ENCODE measurements at places on chromosomes 16 and 17.
A peak's percentile ranks its signal among the peaks of the same experiment; 100 is the strongest.

GRCh38 chr17:18959845-18960240 lies 7.9 kb downstream of the SLC5A10 start:
- DNase-seq: no peak

DNA sequence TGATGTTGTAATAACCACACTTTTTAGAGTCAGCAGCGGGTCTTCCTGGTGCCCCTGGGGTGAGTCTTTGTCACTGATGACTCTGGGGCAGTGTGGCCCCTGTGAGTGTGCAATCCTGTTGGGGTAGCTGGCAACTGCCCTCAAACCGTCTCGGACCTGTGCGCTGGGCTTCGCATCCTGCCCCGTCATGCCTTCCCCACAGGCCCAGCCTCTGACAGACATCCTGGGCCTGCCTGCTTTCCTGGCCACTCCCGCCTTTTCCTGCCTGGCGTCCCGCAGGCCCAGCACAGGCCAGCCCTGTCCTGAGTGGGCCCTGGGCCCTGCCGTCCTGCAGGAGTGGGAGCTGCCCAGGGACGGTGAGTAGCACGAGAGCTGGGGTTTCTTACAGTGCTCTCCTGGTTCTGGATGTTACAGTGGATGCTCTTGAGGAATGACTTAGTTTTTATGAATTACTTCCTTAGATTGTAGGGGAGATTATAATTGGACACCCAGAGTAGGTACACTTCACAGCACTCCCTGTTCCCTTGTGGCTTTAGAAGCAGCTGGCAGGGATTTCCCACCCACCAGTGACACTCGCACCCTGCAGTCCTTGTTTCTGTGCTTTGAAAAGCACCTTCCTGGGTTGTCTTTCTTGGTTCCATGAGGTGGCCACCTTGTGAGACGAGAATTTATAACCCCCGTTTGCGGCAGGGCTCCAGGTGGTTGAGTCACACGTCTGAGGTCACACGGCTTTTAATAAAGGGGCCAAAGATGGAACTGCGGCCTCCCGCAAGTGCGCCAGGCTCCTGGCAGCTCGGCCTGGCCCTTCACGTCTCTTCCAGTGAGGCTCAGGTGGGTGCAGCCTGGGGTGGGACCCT lies 50.0 kb upstream of the CAPN15 start:
- DNase-seq: no peak

GRCh38 chr17:60577147-60577915 lies 22.7 kb upstream of the PPM1D start:
- DNase-seq: no peak

DNA sequence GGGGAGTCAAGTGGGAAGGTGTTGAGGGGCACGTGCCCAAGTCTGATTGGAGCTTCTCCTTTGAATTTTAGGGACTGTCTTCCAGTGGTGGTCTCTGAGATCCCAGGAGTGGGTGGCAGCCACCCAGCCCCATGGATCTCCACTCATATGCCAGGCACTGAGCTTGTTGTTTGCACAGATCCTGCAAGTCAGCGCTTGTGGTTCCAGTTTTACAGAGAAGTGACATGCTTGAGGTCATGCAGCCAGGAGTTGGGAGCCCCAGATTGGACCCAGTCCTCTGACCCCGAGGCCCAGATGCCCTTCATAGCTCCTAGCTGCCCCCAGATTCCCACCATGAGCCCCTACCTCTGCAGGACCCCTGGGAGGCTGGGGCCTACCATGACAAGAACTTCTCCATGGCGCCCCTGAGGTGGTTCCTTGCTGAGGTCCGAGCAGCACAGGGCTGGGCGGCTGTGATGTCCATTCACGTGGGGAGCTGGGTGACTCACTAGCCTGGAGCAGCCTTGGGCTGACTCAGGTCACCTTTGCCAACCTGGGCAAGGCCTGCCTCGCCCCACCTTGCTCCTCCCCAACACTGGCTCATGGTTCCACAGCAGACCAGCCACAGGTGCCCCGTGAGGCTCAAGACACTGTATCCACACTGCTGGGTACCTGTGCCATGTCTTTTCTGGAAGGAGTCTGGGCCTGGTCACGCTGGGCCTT lies 47.4 kb downstream of the RAI1 start:
- DNase-seq: no peak

DNA sequence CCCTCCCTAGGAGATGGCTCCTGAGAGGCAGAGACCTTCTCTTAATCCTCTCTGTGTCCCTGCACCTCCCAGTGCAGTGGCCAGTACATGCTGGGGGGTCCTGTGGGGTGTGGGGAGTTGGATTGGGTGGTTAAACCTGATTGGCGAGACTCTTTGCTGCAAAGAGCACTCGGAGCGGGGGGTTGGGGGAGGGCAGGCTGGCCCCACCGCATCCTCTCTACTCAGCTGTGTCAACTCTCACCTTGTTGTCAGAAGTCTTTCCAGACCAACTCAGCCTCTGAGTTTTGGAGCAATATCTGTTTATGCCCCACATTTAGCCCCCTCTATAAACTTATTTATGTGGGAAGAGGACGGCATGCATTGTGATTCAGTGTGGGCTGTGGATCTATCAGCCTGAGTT lies 40.0 kb downstream of the SMARCE1 start:
- DNase-seq: no peak

DNA sequence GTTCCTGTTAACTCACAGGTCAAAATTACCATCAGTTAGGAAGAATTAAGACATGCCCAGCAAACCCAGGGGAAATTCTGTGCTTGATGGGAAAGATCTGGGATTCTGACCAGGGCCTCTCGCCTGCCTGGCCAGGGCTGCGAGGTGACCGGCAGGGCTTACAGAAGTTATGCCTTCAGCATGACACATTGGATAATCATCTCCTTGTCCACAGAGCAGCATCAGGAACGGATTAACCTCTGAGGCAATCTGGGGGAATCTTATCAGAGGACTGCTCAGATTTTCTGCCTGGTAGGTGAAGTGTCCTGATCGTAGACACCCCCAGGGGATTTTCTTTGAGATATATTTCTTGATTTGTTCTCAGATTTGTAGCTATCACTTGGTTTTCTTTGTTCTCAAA lies 172.5 kb downstream of the HS3ST3A1 start:
- no peak for DNase-seq

GRCh38 chr17:72962106-72962505 lies 130.4 kb downstream of the SLC39A11 start:
- no peak for DNase-seq

DNA sequence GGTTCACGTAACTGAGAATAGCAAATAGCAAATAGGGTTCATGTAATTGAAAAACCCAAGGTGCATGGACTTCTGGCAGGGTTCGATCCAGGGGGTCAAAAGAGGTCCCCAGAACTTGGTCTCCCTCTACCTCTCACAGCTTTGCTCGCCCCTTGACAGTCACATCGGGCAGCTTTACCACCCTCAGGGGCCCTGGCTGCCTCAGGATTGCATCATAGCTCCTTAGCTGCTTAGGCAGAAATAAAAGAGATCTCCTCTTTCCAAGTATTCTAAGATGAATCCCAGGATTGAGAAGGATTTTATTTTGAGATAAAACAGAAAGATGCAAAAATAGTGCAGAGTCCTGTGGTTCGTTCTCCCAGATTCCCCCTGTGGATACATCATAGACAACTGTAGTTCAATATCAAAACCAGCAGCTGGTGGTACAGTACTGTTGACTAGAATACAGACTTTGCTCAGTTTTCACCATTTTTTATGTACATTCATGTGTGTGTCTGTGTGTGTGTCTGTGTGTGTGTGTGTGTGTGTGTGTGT lies 12.8 kb downstream of the ADGRG3 start:
- DNase-seq: no peak

DNA sequence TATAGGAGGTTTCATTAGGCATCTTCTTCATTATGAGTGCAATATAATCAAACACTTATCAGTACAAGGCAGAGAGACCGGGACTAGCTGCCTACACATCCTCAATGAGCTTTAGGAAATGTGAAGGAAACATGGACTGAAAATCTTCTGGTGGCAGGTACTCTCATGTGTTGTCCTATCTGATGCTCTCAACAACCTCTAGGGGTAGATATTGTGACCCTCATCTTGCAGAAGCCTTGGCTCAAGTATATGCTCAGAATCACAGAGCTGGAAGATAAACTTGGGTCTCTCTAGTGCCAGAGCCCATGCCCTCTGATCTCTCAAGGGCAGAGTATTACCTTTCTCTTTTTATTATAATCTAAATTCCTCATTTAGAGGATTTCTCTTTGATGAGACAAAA lies 181.6 kb upstream of the C17orf78 start:
- no peak for DNase-seq

DNA sequence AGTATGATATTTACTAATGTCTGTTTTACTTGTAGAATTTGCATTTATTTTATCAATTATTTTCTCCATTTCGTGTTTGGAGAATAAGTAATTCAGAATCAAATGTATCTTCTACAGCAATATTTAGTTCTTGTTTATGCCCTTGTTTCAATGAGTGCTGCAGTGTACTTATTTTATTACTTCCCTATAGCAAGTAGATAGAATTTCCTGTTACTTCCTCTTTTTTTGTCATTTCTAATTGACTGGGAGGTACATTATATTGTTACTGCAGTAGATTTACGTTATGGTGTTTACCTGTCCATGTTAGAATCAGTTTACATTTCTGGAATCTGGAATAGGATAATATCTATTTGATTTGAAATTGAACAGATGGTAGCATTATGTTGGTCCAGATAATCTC lies 71.2 kb downstream of the OMG start:
- no peak for DNase-seq

GRCh38 chr17:60305141-60305540 lies 86.8 kb downstream of the USP32 start:
- DNase-seq: peak; percentile 39

DNA sequence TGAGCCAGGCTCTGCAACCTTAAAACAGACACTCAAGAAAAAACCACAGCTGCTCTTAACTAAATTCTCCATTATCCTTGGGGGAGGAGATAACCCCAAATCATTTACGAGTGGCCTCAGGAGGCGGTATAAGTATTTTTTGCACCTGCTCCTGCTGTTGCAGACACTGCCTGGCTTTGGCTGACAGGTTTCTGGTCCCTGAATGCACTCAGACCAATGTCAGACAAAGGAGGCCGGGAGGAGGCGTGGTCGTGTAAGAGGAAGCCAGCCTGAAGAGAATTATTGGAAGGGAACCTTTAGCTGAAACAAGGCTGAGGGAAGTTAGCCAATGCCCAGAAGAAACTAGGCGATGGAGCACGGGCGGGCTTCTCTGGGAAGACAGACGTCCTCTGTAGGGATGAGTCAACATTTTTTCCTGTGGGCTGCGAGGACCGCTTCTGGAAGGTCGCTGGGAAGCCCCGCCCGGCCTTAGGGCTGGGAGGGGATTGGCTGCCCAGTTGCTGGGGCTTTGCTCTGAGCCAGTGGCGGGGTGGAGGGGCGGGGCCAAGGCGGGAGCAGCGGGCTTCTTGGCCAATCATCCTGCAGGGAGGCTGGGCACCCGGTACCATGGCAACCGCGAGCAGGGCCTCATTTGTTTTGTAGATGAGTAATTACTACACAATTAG lies 82.3 kb downstream of the CCDC182 start:
- no peak for DNase-seq

GRCh38 chr16:83651871-83652270 lies 155.9 kb upstream of the HSBP1 start:
- DNase-seq: no peak

GRCh38 chr16:56352351-56353053 lies 72.8 kb downstream of the AMFR start:
- no peak for DNase-seq

DNA sequence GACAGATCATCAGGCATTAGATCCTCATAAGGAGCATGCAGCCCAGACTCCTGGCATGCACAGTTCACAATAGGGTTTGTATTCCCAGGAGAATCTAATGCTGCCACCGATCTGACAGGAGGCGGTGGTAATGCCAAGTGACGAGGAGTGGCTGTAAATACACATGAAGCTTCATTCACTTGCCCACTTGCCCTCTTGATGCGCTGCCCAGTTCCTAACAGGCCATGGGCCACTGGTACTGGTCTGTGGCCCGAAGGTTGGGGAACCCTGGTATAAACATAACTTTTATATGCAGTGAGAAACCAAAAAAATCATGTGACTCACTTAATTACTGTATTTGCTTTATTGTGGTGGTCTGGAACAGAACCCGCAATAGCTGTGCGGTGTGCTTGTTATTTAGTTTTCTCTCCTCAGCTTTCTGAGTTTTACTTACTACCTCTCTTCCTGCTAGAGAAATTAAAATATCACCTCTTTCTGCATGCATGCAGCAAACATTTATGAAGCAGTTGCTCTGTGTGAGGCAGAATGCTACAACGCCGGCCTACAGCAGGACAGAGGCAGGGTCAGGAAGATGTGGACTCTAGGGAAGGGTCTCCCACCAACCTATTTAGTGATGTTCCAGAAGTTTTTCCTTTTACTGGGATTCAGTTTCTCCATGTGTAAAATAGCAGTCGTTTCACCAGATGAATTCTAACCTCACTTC lies 151.3 kb downstream of the MAF start:
- no peak for DNase-seq

GRCh38 chr16:89761304-89761922 lies 40.1 kb downstream of the ZNF276 start:
- no peak for DNase-seq

GRCh38 chr16:70430667-70431536 lies 8.0 kb downstream of the ST3GAL2 start:
- DNase-seq: peak; percentile 40

- DNase-seq: no peak
Measured at GRCh38 chr16:11056090-11056992, 112.0 kb downstream of the CLEC16A start.

GRCh38 chr16:67108931-67109406 lies 772 bp upstream of the PHAF1 start:
- DNase-seq: no peak

GRCh38 chr17:4515501-4515900 lies 16.8 kb downstream of the SPNS2 start:
- DNase-seq: no peak

GRCh38 chr16:87926246-87927194 lies 9.8 kb downstream of the CA5A start:
- no peak for DNase-seq

GRCh38 chr17:39566094-39566850 lies 41.4 kb downstream of the NEUROD2 start:
- DNase-seq: no peak

DNA sequence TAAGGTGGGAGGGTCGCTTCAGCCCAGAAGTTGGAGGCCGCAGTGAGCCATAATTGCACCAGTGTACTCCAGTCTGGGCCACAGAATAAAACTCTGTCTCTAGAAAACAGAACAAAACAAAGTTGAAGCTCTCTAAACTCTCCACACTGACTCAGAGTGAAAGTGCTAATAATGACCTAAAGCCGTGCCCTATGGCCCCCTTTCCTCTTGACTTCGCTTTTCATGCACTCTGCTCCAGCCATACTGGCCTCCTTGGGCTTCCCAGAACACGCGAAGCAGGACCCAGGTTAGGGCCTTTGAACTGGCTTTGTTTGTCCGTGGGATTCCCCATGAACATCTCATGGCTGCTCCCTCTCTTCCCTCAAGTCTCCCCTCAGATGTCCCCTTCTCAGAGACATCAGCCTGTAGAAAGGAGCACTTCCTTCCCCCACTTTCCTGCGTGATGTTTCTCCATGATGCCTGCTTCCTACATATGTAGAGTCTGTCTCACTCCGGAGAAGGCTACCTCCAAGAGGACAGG lies 18.6 kb upstream of the SPN start:
- DNase-seq: no peak

DNA sequence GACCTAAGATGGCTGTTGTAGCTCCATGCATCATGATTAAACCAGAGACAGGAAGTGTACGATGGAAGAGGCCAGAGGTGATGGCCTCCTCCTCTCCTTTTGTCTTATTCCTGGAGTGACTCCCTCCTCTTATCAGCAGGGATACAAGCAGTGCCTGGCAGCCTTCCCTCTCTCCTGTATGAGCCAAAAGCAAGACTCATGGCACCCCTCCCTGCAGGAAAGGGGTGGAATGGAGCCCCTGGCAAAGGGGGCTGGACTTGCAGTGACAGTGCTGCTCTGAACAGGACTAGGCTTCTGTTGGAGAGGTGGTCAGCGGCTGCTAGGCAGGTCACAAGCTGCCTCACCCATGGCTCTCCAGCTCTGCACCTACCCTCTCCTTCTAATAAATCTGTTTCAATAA lies 8.4 kb downstream of the TXNL4B start:
- DNase-seq: no peak
